ENCODE measurements at places on chromosomes 2 and 18. TPM values are rescaled to one million over a fixed set of nuclear protein-coding genes. Genes with fewer than 3 reads are reported as not detected.

DNA sequence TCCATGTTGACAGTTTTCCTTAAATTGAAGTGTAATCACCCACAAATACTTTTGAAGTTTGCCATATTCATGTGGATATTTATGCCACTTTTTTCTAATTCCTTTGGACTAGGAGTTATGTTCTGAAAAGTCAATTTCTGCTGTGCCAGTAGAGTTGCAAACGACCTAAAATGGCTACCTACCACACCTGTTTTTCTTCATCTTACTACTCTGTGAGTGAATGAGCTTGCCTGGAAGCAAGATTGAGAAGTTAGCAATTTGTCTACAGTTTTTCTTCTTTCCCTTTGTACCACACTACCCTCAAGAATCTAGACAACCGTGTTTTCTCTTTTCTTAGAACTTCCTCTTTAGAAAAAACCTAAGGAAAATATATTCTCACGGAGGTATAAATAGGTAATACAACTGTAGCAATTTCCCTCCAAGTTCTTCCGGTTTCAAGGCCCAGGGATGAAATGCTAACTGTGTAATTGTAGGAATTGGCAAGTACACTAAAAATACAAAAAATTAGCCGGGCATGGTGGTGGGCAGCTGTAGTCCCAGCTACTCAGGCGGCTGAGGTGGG lies 7.3 kb upstream of the SLC39A10 start:
- no peaks in the 10 kb centered on the region for H3K27me3 ChIP-seq
- no peak for DNase-seq
- no peaks in the 10 kb centered on the region for H3K4me1 ChIP-seq
- H3K36me3 ChIP-seq: no peaks in the 10 kb centered on the region
- no peak overlapping the region for H3K27ac ChIP-seq

DNA sequence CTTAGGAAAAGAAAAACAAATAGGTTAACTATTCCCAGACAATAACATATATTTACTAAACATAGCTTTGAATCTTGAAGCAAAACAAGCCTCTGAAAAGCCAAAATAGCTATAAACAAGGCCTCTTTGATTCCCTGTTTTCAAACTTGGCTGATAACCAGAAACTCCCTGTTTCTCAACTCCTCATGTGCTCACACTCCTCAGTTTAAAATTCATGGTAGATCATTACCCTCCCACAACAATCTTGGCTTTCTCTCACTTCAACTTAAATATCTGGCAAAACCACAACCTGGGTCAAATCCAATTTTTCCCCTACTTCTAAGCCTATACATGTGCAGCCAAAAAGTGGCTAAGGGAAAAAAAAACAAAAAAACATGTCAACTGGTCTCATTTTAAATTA lies 15.6 kb downstream of the SUCLG1 start:
- no peak for DNase-seq
- H3K4me3 ChIP-seq: no peak overlapping the region
- H3K4me1 ChIP-seq: peaks cover 27% of the 10 kb centered on the region
- H3K36me3 ChIP-seq: peaks cover 26% of the 10 kb centered on the region

- H3K27me3 ChIP-seq: no peaks in the 10 kb centered on the region
- no peaks in the 10 kb centered on the region for H3K4me1 ChIP-seq
- no peak overlapping the region for H3K27ac ChIP-seq
- no peak overlapping the region for H3K4me3 ChIP-seq
- no peaks in the 10 kb centered on the region for H3K36me3 ChIP-seq
These were observed 14.1 kb upstream of the ZSWIM2 start for GRCh38 chr2:186862869-186863709.

GRCh38 chr2:148957023-148957422 lies 81.5 kb upstream of the LYPD6B start:
- H3K27ac ChIP-seq: no peak overlapping the region
- H3K4me1 ChIP-seq: no peaks in the 10 kb centered on the region
- no peak overlapping the region for H3K4me3 ChIP-seq
- DNase-seq: no peak
- H3K27me3 ChIP-seq: peaks cover 54% of the 10 kb centered on the region
- H3K36me3 ChIP-seq: no peaks in the 10 kb centered on the region

Gene ARHGAP25
- total RNA-seq: 0.51 TPM

All from Calu3 (cell line).